Activated CD4-positive, alpha-beta T cell treated with anti-CD3 and anti-CD28 coated beads, Interleukin-2, amount 50 U/mL, for 1 hour (primary cell): ENCODE measurements at places on chromosomes 3 and 15.

DNA sequence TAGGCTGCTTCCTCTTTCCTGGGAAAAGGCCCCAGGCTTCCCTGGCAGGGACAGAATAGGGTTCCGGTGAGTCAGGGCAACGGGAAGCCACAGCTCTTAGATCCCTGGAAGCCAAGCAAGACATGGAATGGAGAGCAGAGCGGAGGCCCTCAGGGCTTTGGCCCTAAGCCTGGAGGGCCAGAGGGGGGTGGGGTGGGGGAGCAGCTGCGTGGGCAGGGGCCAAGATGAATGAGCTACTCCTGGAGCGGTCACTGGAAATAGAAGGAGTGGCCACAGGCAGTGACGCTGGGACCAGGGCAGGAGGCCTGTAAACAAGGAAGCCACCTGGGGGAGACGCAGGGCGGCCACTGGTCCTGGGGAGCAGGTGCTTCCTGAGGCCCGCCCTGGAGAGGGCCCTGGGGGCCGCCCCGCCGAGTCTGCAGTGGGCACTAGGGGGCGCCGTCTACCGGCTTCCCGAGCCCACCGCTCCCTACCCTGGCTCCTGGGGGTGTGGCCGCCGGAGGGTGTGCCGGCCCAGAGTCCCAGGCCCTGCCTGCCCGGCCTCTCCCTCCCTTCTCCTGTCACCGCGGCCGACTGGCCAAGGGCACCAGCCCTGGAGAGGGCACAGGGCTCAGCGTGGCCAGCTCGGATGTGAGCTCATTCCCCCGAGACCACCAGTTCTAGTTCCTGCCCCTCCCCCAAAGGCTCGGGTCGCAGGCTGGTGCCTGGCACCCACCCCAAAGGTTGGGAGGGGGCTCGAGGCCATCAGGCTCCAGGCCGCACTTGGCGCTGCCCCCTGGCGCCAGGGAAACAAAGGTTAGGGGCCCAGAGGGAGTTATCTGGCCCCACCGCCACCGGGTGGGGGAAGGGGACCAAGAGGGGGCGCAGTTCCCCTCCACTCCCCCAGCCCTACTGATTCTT is 12.1 kb downstream of the VPS18 start:
- peak; percentile 70 for DNase-seq

DNA sequence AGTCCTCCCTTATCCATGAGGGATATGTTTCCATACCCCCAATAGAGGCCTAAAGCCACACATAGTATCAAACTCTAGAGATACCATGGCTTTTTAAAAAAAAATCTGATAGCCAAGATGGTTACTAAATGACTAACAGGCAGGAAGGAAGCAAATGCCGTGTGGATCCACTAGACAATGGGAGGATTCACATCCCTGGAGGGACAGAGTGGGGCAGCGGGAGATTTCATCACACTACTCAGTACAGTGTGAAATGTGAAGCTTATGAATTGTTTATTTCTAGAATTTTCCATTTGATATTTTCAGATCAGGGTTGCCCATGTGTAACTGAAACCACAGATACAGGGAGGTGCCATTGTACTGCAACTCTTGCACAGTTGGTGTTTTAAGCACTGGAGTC is 826.6 kb downstream of the SQOR start:
- DNase-seq: no peak

DNA sequence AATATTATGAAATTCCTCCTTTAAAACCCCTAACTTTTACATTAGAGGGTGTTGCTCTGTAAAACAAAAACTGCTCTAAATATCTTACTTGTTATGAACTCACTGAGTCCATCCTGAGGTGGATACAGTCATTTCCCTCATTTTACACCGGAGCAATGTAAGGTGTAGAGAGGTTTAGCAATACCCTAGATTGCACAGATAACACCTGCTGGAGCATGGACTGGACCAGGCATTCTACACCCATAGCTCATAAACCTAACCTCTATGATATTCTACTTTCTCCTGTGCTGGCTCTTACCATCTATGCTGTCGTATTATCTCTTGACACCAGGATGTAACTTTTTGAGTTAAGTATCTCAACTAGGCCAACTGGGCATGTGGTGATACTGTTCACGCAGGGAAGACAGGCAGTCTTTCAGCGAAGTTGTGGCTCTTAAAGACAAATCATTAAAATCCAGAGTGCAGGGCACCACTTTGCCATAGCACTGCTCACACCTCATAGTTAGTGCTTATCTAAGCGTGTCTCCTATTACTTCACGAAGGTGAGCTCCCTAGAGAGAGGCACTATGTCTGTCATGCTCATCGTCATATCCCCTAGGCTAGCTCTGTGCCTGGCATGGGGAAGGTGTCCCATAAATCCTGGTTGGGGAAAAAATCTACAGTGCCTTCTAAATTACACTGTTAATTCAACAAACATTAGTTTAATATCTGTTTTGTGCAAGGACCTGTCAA is 100.1 kb upstream of the SLC2A2 start:
- DNase-seq: no peak

GRCh38 chr3:151562891-151563290 is 102.0 kb upstream of the IGSF10 start:
- DNase-seq: no peak

GRCh38 chr15:45392584-45392855 is 14.2 kb upstream of the GATM start:
- no peak for DNase-seq

GRCh38 chr15:47568030-47568429 is 149.3 kb upstream of the SEMA6D start:
- DNase-seq: no peak

GRCh38 chr3:41286305-41286704 is 87.0 kb downstream of the CTNNB1 start:
- no peak for DNase-seq

DNA sequence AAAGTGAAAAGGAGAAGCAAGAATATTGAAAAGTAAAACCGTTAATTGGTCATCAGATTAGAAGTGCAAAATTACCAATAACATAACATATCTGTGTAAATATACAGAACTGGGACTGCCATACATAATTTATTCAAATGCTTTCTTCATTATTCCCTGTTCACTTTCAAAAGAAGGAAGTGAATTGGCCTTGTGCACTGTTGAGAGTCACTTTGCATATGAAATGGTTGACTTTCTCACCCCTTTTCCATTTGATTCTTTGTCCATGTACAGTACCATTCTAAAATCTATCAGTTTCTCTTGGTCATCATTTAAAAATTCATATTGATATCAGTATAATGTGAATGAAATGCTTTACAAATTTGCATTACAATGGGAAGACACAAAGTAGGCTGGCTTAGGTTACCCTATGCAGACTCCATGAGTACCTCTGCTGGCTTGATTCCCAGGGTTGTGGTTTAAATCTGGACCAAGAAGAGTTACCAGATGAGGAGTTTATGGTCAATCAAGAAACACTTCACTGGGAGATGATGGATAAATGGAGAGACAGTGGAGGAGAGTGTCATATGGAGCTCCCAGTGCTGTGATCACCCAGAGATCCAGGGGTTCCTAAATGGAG is 210.9 kb upstream of the TOPAZ1 start:
- no peak for DNase-seq

DNA sequence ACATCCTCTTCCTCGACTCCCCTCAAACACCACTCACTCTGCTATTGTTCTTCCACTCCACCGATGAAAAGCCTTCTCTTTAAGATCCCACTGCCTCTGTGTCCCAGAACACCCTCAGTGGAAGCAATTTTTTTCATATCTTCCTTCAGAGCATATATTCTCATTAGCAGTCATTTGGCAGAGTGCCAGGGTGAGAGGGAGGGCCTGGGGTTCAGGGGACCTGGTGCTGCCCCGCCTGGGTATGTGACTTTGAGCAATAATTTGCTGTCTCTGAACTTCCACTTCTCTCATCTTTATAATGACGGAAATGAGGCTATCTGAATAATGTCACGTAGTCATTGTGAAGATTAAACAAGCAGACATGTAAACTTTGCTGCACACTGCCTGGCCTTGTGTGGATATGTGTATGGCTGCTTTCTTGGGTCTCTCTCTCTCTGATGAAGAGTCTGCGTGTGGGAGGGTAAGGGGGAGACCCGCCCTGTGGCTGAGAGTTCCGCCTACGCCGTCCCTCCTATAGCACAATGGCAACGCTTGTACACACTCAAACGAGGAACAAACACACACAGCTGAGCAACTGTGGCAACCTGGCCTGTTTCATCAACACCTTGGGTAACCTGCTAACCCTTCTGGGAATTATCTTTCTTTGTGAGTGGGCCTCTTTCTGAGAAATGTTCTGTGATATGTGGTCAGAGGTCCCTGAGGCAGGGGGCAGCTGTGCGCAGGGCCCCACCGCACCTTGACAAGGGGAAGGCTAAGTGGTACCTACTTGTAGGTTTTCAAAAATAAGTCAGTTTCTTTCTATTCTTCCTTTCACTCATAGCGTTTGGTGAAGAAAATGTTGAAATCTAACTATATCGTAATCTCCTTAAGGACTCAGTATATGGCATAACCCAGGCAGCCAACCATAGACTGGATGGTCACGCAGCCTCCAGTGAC is 369.8 kb downstream of the SV2B start:
- peak; percentile 56 for DNase-seq

DNA sequence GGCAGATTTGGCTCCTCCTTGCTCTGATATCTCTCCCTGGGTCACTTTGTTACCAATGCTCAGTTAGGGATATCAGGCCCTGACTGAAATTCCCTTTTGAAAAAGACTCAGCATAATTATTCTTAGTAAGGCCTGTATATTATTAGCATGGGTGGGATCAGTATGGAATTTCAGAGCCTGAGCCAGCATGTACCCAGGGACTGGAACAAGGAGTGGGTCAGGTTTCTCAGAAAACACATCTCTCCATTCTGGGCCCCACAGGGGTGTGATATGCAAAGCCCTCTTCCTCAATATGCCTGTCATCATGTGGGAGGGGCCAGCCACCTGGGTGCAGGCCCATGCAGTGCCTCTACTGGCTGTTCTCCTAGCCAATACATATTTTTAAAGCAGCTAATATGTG is 423.2 kb downstream of the EPHB1 start:
- DNase-seq: no peak

GRCh38 chr3:99865321-99865720 is 47.7 kb downstream of the CMSS1 start:
- DNase-seq: no peak

- DNase-seq: no peak
Observed at GRCh38 chr3:29711255-29711771, 430.4 kb downstream of the RBMS3 start.
